ENCODE measurements at places on chromosomes 4 and X.

DNA sequence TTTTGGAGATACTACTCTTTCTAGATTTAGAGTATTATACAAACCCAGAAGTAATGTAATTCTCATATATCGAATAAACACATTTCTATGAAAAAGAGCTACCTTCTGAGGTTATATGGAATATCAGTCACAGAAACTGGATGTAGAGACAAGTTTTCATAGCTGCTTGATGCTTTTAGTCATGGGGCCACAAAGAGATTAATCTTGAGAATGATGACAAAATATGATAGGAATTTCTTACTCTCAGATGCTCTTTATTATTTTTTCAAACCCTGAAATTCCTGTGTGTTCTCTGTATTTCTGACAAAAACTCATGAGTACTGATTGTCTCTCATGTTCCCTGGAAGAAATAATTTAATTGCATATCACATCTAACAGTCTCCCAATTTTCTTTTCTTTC is 662.5 kb downstream of the RAPGEF2 start:
- DNase-seq, result no peak

GRCh38 chr4:107896646-107897045 is 34.7 kb upstream of the CYP2U1 start:
- no peak for DNase-seq

- no peak for DNase-seq
Measured at GRCh38 chr4:78971326-78971725, 32.1 kb upstream of the PAQR3 start.

DNA sequence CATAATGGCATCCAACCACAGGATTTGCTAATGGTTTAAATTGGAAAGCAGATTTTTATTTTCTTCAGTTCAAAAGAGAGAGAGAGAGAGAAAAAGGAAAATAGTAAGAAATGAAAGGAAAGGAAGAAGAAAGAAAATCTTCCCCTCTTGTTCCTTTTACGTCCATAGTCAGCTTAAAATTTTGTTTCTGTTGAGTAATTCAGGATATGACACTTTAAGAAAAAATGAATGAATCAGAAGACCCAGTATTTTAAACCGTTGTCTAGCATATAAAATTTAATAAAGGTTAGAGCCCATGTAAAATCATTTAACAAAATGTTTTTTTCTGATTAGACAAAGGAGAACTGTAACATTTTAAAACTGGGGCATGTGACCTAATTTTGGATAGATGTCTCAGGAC is 391.8 kb upstream of the EPHA5 start:
- DNase-seq, result no peak

DNA sequence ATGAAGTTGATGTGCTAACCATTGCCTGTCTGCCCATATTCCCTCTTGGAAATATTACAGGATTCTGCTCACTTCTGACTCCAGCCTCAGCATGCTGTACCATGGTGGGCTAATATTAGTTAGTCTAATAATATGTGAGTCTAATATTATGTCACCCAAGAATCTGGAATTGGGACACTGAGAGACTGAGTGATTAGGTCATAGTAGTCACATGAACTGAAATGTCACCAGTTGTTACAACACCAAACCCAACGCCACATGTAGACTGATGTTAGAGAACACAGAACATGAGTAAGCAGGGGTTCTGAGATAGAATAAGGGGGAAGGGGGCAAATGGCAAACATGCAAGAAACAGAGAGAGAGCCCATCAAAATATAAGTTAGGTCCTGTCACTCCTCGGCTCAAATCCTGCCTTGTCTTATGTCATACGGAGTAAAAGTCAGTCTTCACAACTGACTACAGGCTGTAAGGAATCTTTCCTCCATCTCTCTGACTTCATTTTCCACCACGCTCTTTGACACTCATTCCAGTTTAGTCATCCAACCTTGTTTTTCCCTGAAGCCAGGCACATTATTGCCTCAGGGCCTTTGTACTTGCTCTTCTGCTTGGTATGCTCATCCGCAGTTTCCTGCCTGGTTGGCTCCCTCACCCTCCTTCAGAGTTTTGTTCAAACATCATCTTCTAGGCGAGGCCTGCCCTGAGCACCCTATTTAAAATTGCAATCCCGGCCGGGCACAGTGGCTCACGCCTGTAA is 9.6 kb upstream of the SLAIN2 start:
- no peak for DNase-seq

GRCh38 chr4:38993683-38994082 is 38.5 kb downstream of the TMEM156 start:
- no peak for DNase-seq

- no peak for DNase-seq
Measured at GRCh38 chrX:426881-427280, 40.2 kb upstream of the PPP2R3B start.

- no peak for DNase-seq
Measured at GRCh38 chr4:169142906-169143305, 127.8 kb downstream of the SH3RF1 start.

DNA sequence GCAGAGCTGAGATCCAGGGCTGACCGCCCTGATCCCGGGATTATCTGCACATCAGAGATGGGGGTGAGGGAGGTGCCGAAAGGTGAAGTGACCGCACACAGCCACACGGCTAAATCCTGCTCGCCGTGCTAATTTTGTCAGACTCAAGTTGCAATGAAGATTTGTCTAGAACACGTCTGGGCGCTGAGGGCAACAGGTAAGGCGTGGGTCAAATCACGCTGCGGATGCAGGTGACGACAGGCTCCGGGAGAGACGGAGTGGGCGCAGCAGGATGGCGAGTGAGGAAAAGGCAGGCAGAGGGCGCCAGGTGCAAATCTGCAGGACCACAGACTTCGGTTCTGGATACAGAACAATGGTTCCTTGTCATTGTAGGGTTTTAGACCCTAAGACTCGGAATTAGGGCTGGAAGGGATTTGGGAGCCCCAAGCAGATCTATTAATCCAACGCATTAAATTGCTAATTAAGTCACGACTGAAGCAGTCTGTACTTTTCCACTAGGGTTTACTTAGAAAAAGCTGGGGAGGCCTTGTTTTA is 1.9 kb upstream of the TBC1D14 start:
- no peak for DNase-seq

DNA sequence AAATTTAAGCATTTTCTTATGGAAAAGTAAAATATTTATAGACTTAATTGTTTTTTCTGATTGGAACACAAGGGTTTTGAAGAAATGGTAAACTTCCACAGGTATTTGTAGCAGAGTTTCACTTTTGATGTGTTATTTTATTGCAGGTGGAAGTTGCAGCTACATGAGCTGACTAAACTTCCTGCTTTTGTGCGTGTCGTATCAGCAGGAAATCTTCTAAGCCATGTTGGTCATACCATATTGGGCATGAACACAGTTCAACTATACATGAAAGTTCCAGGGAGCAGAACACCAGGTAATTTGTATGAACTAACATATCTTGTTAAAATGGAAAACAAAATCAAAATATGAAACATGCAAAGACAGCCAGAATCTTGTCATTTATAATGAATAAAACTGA is 117.4 kb downstream of the DIPK2B start:
- DNase-seq, result no peak

DNA sequence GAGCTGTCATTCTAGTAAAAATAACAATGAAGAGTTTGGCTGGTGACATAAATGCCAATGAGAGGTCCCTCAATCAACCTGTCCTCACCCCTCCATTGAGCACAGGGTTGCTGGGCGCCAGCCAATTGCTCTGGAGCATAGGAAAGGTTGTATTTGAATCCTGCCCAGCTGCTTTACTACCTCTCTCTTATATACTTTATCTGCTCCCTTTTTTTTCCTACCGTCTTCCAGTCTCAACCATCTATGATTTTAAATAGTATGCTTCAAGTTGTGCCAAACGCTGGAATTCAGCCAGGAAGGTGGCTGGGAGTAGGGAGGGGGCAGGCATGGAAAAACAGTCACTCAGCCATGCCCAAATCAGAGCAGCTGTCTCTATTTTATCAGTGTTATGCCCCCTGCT is 153.8 kb downstream of the NR3C2 start:
- DNase-seq, result no peak

GRCh38 chr4:172725581-172725980 is 443.0 kb upstream of the GALNT7 start:
- DNase-seq, result no peak

GRCh38 chr4:185128272-185129119 is 14.6 kb upstream of the SLC25A4 start:
- DNase-seq, result no peak

GRCh38 chr4:5128569-5128968 is 77.3 kb downstream of the STK32B start:
- no peak for DNase-seq

DNA sequence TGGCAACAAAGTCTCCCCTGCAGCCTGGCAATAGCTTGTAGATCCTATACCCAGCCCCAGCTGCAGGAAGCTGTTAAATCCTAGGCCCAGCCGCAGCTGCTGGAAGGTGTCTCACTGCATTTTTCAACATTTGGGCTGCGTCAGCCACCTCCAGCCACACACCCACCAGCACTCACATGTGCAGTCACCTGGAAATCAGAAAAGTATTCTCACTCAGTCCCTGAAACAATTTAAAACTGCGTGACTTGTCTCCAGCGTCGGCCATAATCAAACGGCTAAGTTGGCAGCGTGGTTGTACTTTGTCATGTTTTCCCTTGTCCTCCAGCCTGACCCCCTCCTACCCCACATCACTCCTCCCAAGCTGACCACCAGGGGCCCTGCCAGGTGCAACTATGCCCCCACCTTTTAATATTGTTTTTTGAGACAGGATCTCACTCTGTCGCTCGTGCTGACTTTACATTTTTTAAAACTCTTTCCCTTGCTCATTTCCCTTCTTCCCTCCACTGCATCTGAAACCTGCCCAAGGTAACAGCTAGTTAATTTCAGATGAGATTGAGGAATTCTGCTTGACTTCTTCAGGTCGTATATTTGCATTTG is 97.2 kb upstream of the FRG1 start:
- DNase-seq, result no peak

DNA sequence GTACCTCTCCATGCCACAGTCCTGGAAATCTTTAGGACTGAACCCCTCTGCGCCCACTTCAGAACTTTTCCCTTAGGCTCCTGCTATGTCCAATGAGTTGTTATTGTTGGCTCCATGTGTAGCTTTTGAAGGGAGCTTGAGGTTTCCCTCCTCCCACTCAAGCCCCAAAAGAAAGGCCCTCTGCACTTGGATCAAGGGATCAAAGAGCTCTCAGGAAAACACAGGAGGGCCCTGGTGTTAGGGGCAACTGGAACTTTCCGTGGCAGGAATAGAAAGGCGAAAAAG is 135.0 kb downstream of the RASL11B start:
- DNase-seq, result no peak

DNA sequence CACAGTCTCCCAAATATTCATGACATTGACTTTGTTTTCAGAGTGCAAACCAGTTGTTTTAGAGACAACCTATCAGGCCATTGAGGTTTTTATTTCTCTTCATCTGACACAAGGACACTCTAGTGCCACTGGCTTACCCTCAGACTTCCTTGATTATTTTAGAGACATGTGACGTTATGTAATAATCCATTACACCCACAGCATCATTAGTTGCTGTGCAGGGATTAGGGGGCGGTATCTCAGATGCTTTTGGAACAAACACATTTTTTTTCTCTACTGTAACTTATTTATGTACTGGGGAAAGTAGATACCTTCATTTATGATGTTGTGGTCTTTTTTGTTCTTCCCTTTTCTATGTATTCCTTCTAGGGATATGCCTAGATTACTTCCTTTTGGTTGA is 2293.1 kb downstream of the PCDH7 start:
- no peak for DNase-seq

DNA sequence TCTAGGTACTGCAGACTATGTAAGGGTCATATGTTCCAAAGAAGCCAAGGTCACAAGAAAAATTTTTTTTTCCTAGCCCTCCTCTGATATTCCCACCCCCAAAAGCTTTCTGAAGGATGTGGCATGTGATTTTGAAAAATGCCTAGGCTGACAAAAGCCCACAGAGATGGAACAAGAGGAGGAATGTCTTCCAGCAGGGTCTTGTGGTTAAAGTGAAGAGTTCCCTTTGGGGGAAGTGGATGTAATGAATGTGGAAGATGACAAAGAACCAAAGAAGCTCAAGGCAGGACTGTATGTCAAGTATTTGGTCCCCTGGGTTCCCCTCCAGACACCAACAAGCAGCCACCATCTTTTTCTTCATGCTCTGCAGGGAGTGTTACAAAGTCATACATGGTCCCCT is 268.8 kb downstream of the BCOR start:
- DNase-seq, result no peak

DNA sequence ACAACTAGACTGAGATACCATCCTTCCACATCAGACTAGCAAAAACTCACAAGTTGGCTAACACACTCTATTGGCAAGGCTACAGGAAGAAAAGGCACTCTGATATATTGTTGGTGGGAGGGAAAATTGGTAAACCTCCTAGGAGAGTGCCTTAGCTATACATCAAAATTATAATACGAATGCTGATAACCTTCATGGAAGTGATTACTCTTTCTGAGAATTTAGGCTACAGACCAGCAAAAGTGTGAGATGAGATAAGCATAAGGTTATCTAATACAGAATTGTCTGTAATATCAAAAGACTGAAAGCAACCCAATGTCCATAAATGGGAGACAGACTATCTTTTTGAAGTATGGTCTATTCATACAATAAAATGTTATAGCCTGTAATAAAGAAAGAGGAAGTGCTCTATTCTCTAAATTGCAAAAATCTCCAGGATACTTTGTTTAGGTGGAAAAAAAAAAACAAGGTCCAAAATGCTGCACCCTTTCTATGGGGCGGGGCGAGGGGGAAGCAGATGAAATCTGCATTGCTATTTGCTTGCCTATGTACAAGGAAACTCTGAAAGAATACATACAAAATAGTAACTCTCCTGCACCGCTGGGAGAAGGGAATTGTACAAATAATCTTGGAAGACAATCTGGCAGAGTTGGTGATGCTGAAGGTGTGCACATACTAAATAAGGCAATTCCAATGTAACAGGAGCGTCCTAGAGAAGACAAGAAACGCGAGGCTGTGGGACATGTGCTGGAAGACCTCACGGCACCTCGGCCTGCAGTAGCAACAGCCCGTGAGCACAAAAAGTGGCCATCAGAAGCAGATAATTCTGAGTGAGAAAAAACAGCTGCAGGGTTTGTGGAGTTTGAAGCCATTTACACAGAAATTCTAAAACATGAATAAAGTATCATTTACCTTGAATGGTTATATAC is 109.7 kb downstream of the AFAP1 start:
- no peak for DNase-seq

DNA sequence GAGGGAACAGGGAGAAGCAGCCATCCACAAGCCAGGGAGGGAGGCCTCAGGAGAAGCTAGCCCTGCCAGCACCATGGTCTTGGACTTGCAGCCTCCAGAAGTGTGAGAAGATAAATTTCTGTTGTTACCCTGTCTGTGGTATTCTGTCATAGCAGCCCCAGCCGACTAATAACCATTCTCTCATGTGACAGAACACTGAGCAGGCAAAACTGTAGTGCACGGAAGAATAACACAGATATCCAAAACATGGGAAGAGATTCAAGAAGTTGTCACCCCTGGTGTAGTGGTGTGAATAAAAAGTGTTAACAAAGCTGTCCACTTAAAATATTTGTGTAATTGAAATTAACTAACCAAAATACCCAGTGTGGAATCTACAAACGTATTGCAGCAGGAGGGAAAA is 265.0 kb downstream of the ARHGAP10 start:
- DNase-seq, result no peak

DNA sequence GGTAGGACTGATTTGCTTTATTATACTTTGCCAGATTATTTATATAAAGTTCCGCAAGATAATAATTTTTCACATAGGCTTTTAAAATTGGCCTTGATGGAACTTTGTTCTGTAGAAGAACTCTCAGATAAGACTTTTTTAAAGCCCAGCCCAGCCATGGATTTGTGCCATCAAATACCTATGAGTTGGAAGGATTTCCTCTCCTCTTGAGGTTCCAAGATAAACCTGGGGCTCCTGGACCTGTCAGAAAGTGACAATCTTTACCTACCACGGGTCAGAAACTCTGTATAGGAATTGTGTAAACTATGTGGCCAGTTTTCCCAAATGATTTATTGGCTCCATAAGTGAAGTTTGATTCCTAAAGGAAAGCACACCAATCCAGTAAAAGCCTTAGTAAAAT is 271.9 kb upstream of the GRID2 start:
- DNase-seq, result no peak
